ENCODE measurements at places on chromosomes 7 and 10.

DNA sequence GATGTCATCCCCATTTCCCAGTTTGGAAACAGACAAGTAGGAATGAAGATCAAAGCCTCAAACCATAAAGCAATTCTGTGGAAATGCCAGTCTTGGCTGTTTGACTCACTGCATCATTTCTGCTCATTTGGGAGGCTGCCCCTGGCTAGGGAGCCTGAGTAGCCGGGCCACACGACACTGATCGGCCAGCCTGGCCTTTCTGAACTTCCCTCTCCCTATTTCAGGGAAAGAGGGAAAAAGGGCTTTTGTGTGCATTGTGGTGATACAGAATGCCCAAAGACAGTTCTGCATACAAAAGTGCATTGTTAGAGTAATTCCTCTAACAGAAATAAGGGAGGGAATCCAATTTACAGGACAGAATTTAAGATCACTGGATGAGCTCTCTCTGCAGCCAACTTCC lies 41.7 kb upstream of the OPALIN start:
- no peak for DNase-seq

DNA sequence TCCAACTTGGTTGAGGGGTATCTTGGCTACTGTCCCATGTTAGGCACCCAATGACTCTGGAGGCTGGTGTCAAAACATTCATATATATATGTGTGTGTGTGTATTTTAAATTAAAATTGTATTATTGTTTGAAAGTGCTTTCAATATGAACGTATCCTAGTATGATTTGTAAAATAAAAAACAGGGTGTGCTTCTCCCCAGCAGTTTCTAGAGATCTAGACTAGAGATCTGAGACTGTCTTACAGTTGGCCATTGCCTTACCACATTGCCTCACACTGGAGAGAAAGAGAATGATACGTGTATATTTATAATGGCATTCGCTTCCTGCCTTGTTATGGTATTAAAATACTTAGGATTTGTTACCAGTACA lies 1.2 kb downstream of the BAG3 start:
- DNase-seq: no peak

DNA sequence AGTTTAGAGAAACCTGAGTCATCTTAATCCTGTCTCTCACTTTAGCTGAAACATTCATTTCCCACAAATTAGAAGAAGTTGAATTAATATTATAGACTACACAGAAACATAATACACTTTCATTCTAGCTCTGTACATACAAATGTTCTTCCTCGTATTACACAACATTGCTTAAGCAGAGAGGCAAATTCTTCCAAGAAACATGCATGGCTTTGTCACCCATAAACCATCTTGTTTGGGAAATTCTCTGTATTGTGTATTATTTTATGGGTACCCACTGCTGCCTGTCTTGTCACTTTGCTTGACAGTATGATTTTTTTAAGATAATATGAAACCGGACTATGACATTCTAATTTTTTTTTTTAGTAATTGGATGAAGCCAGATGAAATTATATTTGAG lies 104.0 kb downstream of the SRI start:
- no peak for DNase-seq

GRCh38 chr10:61130366-61130765 lies 186.4 kb upstream of the RHOBTB1 start:
- no peak for DNase-seq

- DNase-seq: no peak
These were observed 81.3 kb upstream of the CXCL12 start for GRCh38 chr10:44466236-44466635.

DNA sequence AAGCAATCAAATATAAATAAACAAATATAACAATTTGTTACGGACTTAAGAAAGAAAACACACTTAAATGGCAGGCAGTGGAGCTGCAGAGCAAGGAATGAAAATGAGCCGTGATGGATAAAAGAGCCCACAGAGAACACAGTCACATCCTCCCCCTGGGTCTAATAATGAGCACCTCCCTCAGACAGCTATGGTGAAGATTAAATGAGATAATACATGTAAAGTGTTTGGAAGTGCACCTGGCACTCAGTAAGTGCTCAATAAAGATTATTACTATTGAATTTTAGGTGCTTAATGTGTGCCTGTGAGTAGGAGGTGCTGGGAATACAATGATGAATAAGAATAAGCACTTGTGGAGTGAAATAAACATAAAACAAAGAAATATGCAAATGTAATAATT lies 49.1 kb upstream of the CABCOCO1 start:
- no peak for DNase-seq

- DNase-seq: no peak
These were observed 27.1 kb downstream of the CD36 start for GRCh38 chr7:80665526-80665925.

- DNase-seq: no peak
These were observed at the start of gene CLDN3 for GRCh38 chr7:73770002-73770859. TSS of gene CLDN3 (minus strand) at chr7:73770270. CDS start at chr7:73770049, 221 bp downstream.

- no peak for DNase-seq
These were observed 7.0 kb upstream of the ZNF862 start for GRCh38 chr7:149830997-149831740.

- no peak for DNase-seq
These were observed 17.9 kb downstream of the SEMA3A start for GRCh38 chr7:84176716-84177115.

DNA sequence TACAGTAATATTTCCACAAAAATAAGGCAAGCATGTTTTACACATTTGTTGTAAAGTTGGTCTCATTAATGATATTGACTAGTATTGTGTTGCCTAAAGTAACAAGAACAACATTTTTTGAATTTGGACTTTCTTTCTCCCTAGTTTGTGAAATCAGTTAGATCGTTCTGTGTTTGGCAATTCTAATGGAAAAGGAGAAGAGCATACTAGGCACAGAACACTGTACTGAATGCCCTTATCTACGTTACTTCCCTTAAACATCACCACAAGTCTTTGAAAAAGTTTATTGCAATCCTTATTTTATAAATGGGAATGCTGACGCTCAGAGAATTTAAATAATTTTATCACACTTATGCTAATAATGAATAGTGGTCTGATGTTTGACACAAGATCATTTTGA lies 372.2 kb downstream of the EXOC4 start:
- no peak for DNase-seq

DNA sequence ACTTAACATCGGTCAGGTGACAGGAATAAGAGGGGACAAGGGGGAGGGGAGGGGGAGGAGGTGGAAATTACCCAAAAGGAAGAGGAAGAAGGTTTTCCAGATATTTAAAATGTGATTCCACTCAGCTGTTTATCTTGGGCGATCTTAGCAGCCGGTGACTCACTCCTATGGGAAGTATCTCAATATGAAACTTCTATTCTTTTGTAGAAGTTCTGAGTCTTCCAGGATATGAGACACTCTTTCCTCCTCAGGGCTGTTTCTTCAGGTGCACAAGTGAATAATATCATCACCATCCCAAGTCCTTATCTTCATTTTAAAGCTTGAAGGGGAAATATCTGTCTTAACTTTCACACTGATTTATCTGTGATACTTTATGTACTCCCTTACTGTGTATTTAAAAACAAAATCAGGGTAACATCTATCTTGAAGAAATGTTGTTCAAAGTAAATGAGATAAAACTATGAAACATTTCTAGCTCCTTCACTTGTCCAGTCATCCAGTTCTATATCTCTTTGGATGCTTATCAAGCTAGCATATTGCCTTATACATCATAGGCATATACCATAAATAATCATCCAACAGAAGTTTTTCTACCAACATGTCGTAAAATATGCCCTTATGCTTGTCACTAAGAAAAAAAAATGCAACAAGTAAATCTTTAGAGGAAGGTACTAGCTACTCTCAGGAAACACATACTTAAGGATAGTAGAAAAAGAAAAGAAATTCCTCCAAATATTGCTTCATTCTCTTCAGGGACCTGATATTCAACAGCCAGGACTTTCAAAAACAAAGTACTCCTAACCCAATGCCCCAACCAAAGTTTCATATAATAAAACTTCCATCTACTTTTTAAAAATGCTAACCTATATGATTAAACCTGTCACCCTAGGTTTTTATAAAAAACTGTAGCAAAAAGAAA lies 13.7 kb downstream of the DOCK4 start:
- no peak for DNase-seq

GRCh38 chr10:43407148-43407575 lies 1.8 kb downstream of the HNRNPF start:
- no peak for DNase-seq

GRCh38 chr7:20798081-20798693 lies 11.5 kb upstream of the SP8 start:
- DNase-seq: no peak

DNA sequence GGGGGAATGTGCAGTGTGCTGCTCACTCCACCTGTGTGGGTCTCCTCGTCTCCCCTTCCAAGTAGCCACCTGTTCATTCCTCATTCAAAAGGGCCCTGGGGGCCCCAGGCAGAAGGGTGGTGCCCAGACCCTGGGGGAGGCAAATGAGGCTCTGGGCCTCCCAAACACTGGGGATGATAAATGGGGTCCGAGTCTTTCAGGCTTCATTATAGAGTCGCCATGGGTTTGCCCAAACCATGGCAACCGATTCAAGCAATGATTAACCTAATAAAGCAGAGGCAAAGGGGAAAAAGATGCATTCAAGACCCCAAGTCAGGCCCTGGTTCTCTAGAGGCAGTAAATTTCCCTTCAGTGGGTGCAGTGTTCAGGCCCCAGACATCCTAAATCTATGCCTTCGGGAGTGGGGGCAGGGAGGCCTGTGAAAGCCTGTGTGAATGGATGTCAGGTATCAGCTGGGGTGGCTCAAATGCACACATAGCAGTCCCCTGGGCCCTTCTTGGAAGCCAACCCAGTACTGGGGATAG lies 10.4 kb downstream of the NEUROG3 start:
- DNase-seq: no peak

GRCh38 chr7:77786741-77787140 lies 11.5 kb downstream of the TMEM60 start:
- no peak for DNase-seq

DNA sequence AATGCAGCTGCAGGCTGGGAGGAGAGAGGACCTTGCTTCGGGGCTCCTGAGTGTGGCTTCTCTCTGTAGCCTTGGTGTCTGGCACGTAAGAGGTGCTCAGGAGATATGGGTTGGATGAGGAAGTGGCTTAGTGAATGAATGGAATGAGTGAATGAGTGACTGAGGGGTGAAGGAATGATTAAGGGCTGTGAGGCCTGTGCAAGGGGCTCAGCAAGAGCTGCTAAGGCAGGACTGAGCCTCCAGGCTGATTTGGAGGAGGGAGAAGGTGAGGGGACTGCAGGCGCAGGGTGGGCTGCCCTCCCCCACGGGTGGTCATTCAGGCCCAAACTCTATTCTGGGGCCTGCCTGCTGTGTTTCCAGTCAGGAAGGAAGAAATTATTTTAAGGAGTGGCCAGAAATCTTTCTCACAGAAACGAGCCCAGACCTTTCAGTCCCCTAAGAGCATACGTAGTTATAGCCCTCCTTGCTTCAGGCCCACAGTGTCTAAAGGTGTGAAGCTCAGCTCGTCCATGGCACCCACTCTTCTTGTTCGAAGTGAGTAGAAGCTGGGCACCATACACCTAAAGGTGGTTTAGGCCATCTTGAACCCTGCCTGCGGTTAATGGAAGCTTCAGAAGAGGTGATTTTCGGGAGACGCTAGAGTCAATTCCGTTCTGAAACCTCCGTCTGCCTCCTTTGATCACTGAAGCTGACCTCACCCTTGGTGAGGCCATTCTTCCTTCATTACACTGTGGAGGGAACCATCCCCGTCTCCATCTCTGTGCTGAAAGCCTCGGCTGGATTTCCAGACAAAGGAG lies 49.5 kb upstream of the SAMD8 start:
- DNase-seq: no peak

- DNase-seq: no peak
These were observed 5.2 kb upstream of the PLXNA4 start for GRCh38 chr7:132581431-132581830.

DNA sequence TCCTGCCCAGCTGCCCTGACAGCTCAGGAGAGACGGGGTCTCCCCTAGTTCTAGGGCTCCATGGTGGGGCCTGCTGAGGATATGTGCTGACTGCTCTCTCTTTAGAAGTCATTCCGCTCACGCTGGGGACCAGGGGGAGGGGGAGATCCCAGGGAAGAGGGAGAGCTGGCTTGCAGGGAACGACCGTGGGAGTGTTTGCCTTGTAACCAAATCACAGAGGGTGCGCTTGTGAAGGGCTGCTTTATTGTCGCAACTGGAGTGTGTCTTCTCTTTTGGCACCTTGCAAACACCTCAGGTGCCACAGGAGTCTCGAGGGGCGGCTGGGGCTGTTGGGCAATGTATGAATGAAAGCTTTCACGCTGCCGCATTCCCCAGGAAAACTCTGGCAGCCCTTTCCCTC lies 531.3 kb upstream of the MKI67 start:
- DNase-seq: no peak

DNA sequence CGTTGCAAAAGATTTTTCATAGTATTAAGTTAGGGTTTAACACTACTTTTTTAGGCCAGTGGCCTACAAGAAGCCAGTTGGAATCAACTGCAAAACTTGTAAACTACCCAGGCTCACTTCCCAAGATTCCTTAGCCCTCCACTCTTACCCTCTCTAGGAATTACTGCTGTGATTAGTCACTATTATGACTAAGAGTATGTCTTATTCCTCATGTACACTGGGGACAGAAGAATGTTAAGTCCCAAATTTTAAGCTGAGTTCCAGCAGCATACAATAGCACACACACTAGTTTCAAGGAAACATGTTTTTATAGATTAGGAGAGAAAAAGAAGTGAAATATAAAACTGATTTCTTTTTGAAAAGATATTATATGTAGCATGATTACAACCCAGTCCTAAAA lies 42.8 kb downstream of the FBXL13 start:
- no peak for DNase-seq

- no peak for DNase-seq
These were observed 294.7 kb downstream of the C7orf25 start for GRCh38 chr7:42617071-42617765.

- no peak for DNase-seq
These were observed 65.4 kb upstream of the CCAR1 start for GRCh38 chr10:68655620-68656126.

DNA sequence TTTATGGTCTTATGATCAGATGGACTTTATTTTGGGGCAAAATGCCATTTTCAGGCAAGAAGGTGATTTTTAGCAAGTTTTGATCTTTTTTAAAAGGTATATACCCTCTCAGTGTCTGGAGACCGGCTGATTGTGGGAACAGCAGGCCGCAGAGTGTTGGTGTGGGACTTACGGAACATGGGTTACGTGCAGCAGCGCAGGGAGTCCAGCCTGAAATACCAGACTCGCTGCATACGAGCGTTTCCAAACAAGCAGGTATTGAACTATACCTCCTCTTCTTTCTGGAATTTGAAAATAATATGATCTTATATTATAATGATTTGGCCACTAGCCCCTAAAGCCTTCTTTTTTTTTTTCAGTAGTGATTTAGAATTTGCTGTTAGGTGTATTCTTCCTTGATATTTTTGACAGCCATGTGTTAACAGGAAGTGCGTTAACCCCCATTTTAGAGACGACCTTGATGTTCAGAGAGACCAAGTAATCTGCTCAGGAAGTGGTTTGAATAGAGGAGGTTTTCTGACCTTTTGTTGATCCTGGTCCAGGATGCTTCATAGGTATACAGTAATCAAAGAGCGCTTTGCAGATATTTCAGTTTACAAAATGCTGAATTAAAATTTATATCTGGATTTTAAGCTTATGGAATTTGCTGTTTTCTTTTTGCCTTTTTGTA lies 6.2 kb downstream of the BUB3 start:
- no peak for DNase-seq

Data from ascending aorta (tissue), 2 donors.